ENCODE measurements at places on chromosomes 6 and 20.

GRCh38 chr20:44071057-44071456 is 115.9 kb downstream of the JPH2 start:
- no peak for DNase-seq

DNA sequence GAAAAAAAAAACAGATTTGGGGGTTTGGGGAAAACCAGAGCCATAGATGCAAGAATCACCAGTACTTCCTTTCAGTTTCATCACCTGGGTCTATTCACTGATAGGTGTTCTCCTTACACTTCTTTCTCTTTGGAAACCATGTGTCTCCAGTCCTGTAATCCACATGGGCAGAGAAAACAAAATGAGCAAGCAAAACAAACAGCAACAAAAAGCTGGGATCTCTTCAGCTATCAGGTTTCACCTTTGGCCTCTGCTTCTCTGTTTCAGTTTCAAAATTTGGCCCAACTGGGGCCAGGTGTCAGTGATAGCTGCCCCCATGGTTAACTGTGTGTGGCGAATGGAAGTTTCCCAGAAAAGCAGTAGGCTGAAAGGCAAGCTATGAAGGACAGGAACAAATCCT is 220.0 kb upstream of the THBS2 start:
- no peak for DNase-seq

DNA sequence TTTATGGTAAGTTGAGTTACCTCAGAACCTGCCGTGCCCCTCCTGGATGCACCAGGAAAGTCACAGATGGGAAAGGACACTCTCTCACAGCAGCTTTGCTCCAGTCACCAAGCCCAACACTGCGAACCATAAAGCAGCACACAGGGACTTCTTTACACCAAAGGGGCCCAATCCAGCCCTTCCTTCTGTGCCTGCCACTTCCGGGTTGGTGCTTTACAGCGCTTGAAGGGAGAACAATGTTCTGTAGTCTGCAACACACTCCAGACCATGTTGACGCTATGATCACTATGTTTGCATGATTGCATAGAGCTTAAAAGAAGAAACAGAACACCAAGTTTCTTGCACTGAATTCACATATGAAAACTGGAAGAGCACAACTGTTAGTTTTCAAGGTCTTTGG is 57.1 kb downstream of the SERAC1 start:
- DNase-seq: no peak

GRCh38 chr6:16741112-16742016 is 19.9 kb downstream of the ATXN1 start:
- no peak for DNase-seq

- DNase-seq: no peak
These were observed 11.8 kb downstream of the TLDC2 start for GRCh38 chr20:36887752-36888090.

GRCh38 chr20:62010551-62011402 is 54.9 kb downstream of the TAF4 start:
- no peak for DNase-seq

DNA sequence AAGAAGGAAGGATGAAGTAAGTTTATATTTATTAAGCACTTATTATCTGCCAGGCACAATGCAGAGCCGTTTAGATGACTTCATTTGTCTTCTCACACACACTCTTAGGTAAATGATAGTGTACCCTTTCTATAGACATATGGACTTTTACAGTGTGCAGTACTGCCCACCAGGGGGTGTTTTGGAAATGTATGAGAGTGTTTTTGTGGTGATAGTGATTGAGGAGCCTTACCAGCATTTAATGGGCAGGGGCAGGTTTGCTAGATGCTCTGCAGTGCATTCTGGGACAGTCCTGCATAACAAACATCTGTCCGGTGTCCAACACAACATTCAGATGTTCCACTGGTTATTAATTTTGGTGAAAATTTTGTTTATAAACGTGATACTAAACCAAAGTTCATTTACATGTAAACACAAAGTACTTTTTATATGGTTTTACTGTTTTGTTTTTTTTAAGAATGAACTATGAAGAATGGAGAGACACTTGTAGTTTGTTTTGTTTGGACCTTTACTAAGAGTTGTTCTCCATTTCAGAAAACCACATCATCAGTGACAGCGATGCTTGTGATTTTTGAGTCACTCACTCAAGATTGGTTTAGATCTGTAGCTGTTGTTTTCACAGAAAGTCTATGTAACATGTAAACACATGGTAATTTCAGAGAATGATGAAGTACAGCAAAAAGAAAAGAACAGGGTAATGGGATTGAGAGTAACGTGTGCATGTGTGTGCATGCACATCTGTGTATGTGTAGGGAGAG is 19.9 kb downstream of the KCNS1 start:
- DNase-seq: peak; percentile 28

GRCh38 chr20:50675671-50676376 is 15.5 kb downstream of the RIPOR3 start:
- no peak for DNase-seq

Data from Jurkat, Clone E6-1 (cell line).